ENCODE measurements at places on chromosomes 16 and 17.

DNA sequence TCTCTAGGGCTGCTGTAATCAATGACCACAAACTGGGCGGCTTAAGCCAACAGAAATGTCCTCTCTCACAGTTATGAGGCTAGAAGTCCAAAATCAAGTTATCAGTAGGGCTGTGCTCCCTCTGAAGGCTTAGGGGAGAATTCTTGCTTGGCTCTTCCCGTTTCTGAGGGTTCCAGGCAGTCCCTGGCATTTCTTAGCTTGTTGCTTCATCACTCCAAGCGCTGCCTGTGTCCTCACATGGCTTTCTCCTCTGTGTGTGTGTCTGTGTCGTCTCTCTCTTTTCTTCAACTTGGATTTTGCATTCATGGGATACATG, 13.7 kb upstream of the CDC42EP4 start:
- no peak for DNase-seq

GRCh38 chr17:29595943-29596774, 3.2 kb downstream of the ANKRD13B start:
- no peak for DNase-seq

GRCh38 chr16:50502616-50503011, 45.6 kb upstream of the NKD1 start:
- no peak for DNase-seq

GRCh38 chr16:71572497-71573116, 4.3 kb downstream of the TAT start:
- DNase-seq, result no peak

DNA sequence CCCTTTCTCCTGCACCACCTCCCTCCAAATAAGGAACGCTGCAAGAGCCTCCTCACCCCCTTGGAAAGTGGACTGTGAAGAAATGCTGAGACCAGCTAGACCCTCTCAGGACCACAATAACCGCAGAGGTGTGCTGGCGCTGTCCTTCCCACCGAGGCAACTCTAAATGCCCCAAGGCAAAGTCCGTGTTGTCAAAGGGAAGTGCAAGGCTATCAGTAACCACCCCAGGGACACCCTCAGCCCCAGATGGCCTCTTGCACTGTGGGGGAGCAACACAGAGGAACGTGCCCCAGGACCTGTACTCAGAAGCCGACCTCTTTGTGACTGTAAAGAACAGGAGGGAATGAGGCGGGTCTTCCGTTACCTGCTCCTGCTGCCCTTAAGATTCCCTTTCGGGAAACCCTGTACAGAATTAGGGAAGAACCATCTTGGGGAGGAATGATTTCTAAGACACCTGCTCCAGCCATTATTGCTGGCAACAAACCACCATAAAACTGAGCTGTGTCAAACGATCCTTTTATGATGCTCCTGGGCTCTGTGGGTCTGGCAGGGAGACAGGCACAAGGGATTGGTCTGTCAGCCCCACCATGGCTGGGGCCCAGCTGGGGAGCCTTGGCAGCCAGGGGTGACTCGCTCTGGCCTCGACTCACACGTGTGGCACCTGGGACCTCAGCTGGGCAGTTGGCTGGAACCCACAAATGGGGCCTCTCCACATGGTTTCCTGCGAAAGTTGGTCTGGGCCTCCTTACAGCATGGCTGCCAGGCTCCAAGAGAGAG, 14.6 kb upstream of the MED9 start:
- no peak for DNase-seq

GRCh38 chr17:10875984-10876555, 38.2 kb upstream of the PIRT start:
- no peak for DNase-seq

DNA sequence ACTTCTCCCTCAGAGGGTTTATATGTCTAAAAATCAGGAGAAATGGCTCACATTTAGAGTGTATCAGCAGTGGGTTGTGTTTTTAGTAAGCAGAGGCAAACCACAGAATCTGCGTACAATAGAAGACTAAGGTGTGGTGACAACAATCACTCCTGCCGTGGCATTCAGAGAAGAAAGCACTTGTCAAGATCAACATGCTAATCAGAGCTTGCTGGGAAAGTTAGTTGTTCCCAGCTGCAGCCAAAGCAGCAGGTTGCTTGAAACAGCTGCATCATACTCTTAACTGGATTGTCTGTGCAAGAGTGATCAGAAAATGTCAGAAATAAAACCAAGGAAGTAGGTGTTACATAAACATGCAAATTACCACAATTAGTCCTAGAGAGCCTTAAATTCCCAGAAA, 616.4 kb downstream of the CDH8 start:
- no peak for DNase-seq

DNA sequence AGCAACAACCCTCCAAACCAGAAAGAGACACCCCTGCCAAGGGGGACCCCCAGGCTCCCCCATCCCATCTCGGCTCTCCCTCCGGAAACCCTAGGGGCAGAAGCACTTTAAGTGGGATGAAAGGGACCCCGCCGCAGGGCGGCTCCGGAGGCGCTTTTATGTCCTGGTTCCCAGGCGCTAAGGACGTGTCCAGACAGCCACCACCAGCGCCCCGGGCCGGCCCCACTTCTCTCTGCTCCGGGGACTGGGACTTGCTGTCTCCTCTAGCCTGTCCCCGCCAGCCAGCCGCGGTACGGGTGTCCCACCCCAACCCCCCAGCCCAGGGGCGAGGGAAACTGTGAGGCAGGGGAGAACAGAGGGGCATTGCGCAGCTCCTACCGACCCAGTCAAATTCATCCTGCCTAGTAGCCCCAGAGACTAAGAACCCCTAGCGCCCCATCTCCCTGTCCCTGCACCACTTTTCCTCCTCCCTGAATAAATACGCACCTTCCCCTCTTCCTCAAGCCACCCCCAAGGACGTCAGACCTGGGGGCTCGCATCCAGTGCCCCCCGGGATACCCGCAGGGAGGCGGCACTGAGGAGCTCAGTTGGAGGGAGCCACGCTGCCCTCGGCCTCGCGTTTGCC, 4.1 kb downstream of the SP6 start:
- no peak for DNase-seq

DNA sequence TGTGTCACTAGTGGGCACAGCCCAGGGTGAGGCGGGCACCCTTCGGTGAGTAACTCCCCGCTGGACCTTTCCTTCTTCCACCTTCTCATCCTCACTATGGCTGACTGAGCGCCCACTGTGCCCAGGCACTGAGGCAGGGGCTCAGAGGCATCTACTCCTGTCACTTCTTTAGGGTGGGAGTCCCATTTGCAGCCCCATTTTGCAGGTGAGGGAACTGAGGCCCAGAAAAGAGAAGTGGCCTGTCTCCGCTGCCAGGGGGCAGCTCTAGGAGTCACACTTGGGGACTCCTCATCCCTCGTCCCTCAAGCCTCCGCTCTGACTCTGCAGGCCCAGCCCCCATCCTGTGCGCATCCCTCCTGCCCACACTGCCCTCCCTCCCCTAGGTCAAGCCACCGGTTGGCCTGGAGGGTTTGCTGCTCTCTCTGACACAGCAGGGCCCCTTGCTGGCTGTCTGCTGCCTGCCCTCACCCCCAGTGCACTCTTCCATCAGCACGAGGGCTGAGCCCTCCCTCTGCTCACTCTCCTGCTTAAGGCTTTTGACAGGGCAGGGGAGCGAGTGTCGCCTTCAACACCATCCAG, 62.4 kb downstream of the CNGB1 start:
- DNase-seq, result no peak

- no peak for DNase-seq
Measured at GRCh38 chr17:82097184-82097918, 685 bp downstream of the FASN start.

DNA sequence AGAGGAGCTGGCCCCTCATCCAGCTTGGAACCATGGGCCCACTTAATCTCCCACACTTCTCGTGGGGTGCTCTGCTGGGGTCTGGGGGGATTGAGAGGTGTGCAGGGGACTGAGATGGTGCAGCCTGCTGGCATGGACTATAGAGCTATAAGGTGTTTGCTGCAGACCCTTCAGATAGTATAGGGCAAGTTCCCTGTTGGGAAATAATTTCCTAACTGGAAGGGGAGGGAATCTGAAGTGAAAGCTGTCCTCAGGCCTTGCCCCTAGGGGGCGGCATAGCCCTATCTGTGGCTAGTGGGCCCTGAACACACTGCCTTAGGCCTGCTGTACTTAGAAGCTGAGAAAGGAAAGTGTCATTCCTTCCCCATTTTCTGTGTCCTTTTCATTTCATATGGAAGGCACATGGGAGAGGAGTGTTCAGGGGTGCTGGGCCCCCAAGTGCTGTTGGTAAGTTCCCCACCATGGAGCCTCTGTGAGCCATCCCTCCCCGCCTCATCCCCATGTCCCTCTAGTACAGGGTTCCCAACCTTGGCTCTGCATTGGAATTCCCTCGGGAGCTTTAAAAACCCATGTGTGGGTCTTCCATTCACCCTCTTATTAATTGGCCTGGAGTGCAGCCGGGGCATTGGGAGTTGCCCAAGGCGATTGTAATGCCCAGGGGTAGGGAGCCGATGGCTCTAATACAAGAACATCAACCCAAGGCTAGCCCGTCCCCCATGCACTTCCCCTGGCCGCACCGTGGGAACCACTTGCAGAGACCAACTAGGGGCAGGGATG, 19.7 kb downstream of the GOSR2 start:
- DNase-seq, result peak; percentile 11

DNA sequence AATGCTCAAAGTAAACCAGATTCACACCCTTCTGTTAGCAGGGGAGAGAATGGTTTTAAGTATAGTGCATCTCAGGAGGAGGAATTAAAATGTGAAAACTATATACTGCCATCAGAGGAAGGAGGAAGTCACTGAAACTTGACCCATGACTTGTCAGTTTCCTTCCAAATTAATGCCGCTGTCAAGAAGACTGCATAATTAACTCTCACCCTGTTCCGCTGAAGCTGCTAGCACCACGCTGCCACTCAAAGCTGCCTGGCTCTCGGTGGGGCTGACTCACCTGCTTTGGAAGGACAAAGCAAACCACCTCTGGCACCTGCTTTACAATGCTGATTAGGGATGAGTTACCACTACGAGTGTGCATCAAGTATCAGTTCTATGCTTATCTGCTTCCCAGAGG, 37.8 kb upstream of the ULK2 start:
- DNase-seq, result no peak

DNA sequence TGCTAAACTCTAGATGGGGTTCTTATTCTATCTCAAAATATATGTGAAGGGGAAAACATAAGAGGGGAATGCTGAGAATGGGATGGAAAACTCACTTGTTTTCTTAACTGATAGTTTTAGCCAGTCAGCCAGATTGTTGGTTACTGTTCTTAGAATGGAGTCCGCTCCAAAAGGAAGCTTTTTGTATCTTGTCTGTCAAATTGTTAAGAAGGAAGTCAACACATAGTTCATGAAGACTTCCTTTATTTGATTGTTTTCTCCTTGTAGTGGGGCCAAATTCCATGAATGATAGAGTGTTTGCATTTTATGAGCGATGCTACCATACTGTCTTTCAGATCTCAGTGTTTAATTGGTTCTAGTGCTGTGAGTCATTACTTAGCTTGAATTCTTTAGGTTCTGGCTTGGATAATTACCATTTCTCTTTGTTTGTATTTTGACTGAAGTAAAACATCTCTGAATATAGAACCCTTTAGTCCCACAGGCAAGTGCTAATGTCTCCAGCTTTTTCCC, 98.3 kb upstream of the GOT2 start:
- DNase-seq, result no peak

DNA sequence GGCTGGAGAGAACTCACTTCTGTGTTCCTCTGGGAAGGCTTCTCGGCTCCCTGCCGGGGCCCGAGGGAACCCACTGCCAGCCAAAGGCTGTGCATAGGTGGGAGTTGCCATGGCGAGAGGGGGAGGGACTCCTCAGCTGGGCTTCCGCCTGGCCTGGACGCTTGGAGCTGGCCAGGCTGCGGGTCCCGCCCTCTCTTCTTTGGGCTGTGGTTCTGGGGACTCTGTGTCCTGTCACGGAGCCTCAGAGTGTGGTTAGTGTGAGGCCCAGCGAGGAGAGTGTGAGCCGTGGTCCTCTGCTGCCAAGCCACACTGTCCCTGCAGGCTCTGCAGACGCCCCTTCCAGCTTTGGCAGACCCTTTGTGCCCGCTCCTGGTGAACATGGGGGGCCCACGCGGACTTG, 123.1 kb downstream of the OR1D5 start:
- DNase-seq, result no peak

DNA sequence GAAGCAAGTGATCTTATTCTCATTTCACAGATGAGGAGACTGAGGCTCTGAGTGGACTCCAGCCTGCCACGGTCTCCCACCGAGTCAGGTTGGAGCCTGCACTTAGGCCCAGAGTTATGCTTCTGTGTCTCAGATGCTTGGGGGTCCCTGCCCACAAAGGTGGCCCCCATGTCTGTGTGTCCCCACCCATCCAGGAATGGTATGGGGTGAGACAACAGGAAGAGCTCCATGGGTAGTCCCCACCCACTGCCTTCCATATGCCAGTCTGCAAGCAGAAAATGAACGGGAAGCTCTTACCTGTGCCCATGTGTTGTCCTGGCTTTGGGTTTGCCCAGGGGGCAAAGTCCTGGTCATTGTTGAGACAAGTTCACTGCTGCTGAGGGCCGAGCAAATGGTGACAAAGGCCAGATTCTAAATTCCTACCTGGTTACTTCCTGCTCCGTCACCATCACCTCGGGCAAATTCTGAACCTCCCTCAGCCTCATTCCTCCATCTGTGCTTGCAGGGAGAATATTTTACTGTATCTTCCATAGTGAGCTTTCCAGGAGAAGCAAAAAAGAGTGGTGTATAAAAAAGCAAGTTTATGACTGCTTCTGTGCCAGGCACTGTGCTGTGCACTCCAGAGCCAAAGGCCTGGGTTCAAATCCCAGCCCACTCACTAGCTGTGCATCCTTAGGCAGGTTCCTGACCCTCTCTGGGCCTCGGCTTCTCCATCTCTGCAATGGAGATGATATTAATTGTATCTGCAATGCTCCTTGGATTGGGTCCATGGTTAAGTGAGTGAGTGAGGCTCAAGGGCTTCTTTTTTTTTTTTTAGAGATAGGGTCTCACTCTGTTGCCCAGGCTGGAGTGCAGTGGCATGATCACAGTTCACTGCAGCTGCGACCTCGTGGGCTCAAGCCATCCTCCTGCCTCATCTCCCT, 9.3 kb downstream of the IL4R start:
- no peak for DNase-seq

GRCh38 chr16:28241924-28242323, 30.2 kb upstream of the XPO6 start:
- DNase-seq, result no peak

DNA sequence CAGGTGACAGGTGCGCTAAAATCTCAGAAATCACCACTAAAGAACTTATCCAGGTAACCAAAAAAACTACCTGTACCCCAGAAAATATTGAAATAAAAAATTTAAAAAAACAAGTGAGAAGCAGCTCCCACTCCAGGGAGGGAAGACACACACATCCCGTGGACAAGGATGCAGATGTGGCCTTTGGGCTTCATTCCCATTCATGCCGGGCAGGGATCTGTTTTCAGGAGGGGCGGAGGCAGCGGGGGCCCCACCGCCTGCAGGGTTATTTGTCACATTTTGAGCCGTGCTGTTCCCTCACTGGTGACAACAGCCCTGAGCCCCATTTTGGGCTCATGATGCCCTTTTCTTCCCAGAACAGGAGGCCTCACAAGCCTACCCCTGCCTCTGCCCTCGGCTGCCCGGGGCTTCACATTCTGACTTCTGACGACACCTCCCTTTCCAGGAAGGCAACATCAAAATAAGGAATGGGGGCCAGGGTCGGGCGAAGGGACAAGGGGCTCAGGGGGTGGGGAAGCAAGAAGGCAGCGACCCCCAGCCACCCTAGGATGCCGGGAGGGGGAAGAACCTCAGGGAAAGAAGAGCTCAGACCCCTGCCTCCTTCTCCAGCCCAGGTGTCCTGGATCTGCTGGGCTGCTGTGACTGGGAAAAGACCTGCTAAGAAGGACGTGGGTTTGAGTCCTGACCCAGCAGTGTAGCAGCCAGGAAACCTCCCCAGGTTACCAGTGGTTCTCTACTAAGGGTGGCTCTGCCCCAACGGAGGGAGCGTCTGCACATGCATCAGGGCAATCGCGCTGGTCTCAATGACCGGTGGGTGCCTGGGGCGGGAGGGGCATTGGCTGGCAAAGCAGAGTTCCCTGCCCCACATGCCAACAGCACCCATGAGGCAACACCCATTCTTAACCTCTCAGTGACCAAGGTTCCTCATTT, 2.3 kb upstream of the CD79B start:
- DNase-seq, result no peak

Measured in stimulated activated CD8-positive, alpha-beta memory T cell treated with anti-CD3 and anti-CD28 coated beads, Interleukin-4, amount 100 ng/mL, for 1 hour (primary cell).